ENCODE measurements at places on chromosomes 1 and 21. TPM values are rescaled to one million over a fixed set of nuclear protein-coding genes. Genes with fewer than 3 reads are reported as not detected.

The FMO2 gene
- polyA plus RNA-seq, result 1.1 TPM

GRCh38 chr1:99781798-99782197 is 15.4 kb upstream of the FRRS1 start:
- DNase-seq, result no peak

- DNase-seq, result no peak
Observed at GRCh38 chr1:175269151-175269550, 76.6 kb upstream of the KIAA0040 start.

DNA sequence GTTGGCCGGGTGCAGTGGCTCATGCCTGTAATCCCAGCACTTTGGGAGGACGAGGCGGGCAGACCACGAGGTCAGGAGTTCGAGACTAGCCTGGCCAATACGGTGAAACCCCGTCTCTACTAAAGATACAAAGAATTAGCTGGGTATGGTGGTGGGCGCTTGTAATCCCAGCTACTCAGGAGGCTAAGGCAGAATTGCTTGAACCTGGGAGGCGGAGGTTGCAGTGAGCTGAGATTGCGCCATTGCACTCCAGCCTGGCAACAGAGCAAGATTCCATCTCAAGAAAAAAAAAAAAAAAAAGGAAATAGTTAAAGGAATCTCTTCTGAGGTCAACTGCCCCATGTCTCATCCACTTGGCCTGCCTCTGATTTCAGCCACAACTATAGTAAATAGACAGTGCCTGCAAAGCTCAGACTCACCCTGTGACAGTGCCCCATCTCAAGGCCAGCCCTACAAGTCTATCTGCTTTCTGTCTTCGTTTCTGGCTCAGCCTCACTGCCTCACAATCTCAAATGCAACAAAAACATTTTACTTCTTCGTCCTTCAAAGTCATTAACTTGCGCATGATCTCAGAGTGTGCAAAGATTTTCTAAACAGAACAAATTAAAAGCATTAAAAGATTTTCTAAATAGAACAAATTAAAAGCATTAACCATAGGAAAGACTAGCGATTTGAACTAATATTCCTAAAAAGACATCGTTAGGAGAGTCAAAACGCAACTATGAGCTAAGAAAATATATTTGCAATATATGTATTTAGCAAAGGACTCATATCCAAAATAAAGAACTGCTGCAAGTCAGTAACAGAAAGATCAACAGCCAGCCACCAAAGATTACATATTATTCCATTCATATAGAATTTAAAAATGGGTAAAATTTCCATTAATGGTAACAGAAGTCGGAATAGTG is 65.0 kb upstream of the PRDX6 start:
- no peak for DNase-seq

- DNase-seq, result peak; percentile 59
Observed at GRCh38 chr1:31811605-31812004, 4.2 kb downstream of the SPOCD1 start.

DNA sequence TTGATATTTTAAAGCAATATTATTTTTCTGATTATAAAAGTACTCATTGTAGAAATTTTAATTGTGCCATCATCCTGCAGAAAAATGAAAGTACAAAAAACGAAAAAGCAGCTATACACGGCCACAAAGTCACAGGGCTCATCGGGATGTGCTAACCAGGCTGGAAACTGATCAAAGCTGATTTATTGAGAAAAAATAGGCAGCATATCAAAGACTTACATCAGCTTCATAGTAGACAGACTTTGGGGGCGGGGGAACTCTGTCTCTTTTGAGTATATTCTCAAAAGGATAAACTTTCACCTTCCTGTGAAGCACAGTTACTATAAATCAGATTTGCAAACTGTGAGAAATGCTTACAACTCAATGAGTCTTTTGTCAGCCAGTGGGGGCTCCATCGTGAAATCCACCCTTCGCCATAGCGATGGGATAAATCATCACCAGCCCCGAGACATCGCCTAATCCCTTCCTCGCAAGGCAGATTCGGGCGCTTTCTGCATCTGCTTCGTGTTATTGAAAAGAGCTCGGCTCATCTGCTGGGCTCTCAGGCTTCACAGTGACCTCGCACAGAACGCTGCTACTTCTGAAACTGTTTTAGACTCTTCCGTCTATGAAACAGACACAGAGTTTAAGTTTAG is 69.2 kb upstream of the ERG start:
- DNase-seq, result peak; percentile 13

- DNase-seq, result peak; percentile 53
Observed at GRCh38 chr1:22673486-22674409, 20.7 kb downstream of the C1QB start.
